ENCODE measurements at places on chromosomes 12 and 14. TPM values are rescaled to one million over a fixed set of nuclear protein-coding genes. Genes with fewer than 3 reads are reported as not detected.

- DNase-seq, result no peak
Measured at GRCh38 chr14:100826391-100827100, 628 bp downstream of the MEG3 start.

DNA sequence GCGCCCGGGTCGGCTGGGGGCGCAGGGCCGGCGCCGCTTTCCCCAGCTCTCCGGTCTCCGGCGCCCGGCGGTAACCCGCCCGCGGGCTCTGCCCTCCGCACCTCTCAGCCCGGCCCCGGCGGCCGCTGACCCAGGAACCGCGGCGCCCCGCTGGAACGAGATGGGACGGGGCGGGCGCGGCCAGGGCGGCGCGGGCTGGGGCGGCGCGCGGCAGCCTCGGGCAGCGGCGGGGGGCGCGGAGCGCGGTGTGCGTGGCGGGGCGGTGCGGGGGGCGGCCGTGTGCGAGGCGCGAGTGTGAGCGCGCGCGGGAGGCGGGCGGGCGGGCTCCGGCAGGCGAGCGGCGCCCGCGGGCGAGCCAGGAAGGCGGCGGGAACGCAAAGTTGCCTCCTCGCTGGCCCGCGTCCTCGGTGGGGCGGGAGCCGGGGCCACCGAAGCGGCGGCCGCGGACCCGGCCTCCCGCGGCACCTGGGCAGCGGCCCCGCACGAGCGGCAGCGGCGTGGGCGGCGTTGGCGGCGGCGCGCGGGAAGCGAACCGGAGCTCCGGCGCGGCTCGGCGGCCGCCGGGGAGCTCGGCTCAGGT, 671 bp upstream of the DIO3 start:
- DNase-seq, result no peak

- DNase-seq, result no peak
Measured at GRCh38 chr12:111168009-111168900, 200.6 kb downstream of the PHETA1 start.

- no peak for DNase-seq
Measured at GRCh38 chr14:33578461-33579216, 372.2 kb downstream of the EGLN3 start.

Gene ASCL1
- not detected for total RNA-seq

Gene TMPRSS12
- not detected for total RNA-seq

Gene RPL10L
- total RNA-seq, result not detected
